ELR (cell line): ENCODE measurements at places on chromosomes 12 and 14.
A peak's percentile ranks its signal among the peaks of the same experiment; 100 is the strongest.

- DNase-seq: no peak
These were observed 5.0 kb downstream of the CDCA4 start for GRCh38 chr14:105015905-105016304.

GRCh38 chr14:23071921-23072539, 14.7 kb upstream of the CDH24 start:
- peak; percentile 47 for DNase-seq

- peak; percentile 64 for DNase-seq
These were observed 58.2 kb downstream of the SAMD4A start for GRCh38 chr14:54625112-54625511.

GRCh38 chr14:53591816-53592215, 364.8 kb downstream of the BMP4 start:
- no peak for DNase-seq

- DNase-seq: peak; percentile 62
These were observed 52.8 kb downstream of the C14orf132 start for GRCh38 chr14:96091941-96092411.

GRCh38 chr14:20746566-20746965, 879 bp downstream of the EDDM3A start:
- no peak for DNase-seq
